ENCODE measurements at places on chromosomes 5 and 9.

- DNase-seq, result no peak
These were observed 142.4 kb upstream of the GRAMD2B start for GRCh38 chr5:126280846-126281245.

DNA sequence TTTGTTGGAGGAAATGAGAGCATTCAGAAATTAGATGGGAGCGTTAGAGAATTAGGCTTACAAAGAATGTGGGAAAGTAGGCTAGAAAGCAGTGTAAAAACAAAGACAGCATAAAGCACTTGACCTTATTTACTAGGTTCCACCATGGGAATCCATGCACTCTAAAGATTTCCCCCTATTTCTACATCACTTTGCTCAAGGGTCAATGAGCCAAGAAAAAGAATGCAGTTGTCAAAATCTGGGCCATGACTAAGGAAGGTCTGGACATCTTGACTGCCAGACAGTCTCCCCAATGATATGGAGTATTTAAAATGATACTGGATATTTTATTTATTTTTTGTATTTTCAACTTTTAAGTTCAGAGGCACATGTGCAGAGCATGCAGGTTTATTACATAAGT is 3.4 kb downstream of the TLR4 start:
- DNase-seq, result no peak

DNA sequence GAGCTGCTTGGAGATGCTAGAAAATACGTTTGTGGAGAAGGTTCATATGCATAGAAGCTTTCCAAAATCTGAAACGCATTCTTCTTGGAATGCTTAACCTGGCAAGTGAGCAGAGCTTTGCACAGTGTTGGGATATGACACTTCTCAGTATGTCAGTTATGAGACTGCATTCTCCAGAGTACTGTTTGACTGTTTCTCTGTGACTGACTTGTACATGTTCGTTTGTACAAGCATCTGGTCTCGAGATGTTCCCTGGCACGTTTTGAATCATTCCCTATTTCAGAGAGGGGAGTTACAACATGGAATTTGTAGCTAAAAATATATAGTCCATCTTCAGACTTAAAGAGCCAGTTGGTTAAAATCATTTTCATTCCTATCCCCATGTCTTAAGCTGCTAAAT is 272.4 kb downstream of the ARRDC3 start:
- no peak for DNase-seq

DNA sequence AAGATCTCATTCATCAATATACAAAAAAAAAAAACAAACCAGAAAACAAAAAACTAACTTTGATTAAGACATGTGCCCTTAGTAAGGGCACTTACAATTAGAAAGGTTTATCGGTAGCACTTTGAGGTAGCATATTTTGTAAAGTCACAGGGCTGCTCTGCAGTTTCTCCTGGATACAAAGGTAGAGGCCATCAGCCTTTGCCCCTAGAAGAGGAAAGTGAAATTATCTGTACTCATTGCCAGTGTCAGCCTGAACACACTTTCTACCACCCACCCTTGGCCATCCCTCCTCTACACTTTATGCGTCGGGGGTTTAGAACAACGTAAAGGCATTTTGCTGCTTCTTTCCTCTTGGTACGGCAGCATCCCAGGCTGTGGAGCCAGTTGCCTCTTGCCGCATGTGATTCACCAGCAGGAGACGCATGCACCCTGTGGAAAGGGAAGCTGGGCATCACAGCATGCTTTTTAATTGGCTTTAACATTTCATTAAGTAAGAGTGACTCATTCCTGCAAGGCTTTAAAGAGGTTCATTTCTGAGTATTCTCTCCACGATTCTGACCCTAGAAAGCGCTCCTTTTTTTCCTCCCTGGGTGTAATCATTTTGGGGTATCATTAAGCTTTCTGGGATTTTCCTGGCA is 84.6 kb downstream of the CEMIP2 start:
- DNase-seq, result no peak

DNA sequence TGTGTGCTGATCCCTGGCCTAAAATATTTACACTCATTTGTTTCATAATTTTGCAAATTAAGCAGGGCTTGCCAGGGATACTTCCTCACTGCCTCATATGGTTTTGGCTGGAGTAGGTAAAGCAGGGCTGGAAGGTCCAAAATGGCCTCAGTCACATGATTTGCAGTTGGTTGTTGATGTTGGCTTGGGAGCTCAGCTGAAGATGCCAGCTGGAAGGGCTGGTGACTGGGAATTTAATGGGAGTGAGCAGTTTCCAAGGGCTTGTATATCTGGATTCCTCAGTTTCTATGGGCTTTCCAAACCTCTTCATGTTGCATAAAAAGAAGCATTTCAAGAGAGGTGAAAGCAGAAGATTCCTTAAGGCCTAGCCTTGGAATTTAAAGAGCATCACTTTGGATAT is 729.3 kb downstream of the CDH18 start:
- DNase-seq, result no peak

GRCh38 chr5:4294878-4295277 is 699.2 kb downstream of the IRX1 start:
- no peak for DNase-seq

GRCh38 chr9:112174965-112175795 is at the start of gene SUSD1:
SUSD1 (minus strand) TSS chr9:112175297; CDS start chr9:112175235, 62 bp downstream.
- peak; percentile 43 for DNase-seq

DNA sequence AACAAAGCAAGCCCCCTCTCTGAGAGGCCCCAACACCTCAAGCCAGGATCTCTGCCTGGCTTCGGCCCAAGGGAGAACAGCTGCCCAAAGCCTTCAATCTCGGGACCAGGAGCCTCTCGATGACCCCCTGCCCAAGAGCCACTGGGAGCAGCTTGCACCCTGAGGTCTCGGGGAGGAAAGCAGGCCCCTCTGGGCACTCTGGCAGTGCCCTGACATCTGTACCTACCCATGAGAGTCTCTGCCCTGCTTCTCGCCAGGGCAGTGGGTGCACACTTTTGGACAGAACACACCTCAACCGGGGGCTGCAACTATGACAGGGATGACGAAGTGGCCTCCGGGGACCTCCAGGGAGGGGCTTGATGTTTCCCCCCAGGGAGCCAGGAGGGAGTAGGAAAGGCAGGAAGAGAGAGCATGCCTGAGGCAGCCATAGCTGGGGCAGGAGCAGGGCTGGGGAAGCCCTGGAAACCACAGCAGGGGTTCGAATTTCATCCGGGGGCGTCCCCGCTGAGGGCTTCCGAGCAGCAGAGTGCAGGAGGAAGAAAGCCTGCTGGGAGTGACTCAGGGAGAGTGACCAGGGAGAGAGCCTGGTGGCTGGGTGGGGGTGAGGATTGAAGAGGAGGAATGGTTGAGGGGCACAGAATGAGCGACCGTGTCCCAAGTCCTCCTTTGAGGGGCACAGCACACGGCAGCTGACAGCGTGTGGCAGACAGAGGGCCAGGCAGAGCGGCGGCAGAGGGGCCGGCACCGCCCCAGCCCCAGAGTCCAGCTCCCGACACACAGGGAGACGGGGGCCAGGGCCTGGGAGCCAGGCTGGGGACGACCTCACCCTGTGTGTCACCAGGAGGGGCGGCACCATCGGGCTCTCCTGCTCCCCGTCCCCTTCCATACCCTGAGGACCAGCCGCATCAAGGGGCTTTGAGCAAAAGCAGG is 1.8 kb downstream of the LPCAT1 start:
- DNase-seq, result no peak

DNA sequence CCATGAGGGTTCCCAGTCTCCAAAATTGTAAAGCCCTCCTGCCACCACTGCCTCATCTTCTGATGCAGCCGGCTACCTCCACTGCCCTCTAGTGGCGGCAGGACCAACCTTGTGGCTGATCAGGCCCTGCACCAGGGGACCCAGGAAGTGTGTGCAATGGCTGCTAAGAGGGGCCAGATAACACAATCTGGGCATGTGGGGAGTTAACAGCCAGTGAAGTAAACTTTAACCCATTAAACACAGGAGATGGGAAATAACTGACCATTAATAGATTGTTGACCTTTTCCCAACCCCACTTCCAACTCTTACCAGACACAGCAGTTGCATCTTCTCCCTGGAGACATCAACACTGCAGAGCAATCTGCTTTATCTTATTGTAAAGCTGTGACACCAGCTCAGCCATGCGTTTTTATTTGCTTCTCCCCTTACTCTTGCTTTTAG is 63.3 kb downstream of the FREM1 start:
- peak; percentile 39 for DNase-seq

- DNase-seq, result no peak
These were observed 87.4 kb downstream of the ERCC6L2 start for GRCh38 chr9:95962936-95963335.

- DNase-seq, result no peak
These were observed 51.1 kb downstream of the MAST4 start for GRCh38 chr5:66647146-66647856.

- DNase-seq, result no peak
These were observed 36.7 kb downstream of the CDK7 start for GRCh38 chr5:69271376-69271775.

GRCh38 chr9:129576546-129577543 is 44.1 kb downstream of the C9orf50 start:
- DNase-seq, result no peak

- no peak for DNase-seq
These were observed 468.7 kb downstream of the TLE4 start for GRCh38 chr9:80040457-80040856.

GRCh38 chr5:65749221-65749844 is 27.3 kb downstream of the NLN start:
- DNase-seq, result no peak

DNA sequence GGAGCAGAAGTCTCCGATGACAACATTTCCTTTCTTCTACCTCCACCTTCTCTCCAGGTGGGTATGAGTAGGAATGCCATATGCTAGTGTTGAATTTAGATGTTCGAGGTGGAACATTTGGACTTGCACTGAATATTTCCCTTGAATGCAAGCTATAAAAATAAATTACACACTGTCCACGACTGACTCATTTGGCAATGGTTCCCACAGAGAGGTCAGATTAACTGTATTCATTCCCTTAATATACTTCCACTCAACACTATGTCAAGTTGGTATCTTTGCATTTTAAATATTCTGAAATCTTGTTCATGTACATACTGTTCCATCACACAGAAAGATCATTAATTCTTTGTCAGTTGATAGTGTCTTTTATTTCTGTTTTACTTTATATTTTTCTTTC is 222.6 kb upstream of the PIK3R1 start:
- DNase-seq, result no peak

GRCh38 chr9:4131946-4132345 is 167.9 kb downstream of the GLIS3 start:
- no peak for DNase-seq

GRCh38 chr9:34163434-34163833 is 15.4 kb upstream of the UBAP1 start:
- DNase-seq, result no peak

DNA sequence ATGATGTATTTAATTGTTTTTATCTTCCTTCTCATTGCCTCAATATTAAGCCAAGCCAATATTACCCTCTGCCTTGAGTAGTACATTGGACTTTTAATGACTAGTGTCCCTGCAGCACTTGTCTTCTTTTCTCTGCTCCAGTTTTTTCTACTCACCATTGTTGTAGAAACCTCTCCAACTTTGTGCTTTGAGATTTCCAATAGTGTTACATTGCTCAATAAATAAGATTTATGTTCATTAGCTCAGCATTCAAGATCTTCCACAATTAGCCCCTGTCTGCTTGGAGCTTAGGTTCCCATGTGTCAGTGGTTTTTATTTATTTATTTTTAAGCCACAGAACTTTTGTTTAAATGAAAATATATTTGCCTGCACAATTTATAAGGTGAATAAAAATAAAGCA is 145.3 kb downstream of the ADGRV1 start:
- DNase-seq, result no peak

DNA sequence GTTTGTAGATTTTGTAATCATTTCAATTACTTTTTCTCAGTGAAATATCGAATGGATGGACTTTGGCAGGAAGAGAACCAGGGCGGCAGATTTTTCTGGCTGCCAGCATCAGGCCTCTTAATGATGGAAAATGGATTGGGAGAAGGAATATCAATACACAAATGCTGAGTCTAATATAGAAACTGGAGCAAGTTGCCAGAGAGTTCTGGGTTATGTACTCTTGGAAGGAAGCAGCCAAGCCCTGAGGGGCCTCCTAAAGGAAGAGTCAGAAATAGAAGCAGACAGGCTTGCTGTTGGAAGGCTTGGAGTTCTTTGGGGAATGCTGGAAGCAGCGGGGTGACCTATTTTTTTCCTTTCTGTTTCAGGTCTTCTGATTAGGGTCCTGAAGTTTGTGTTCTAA is 428.6 kb downstream of the DMAC1 start:
- DNase-seq, result no peak

GRCh38 chr9:121997791-121998190 is 95.3 kb downstream of the TTLL11 start:
- DNase-seq, result no peak

- DNase-seq, result no peak
These were observed 1.1 kb downstream of the FUT7 start for GRCh38 chr9:137030538-137031527.

- DNase-seq, result no peak
These were observed 2074.9 kb upstream of the C9orf72 start for GRCh38 chr9:29648132-29648531.

GRCh38 chr9:22031655-22032411 is 22.7 kb upstream of the CDKN2B start:
- DNase-seq, result no peak

DNA sequence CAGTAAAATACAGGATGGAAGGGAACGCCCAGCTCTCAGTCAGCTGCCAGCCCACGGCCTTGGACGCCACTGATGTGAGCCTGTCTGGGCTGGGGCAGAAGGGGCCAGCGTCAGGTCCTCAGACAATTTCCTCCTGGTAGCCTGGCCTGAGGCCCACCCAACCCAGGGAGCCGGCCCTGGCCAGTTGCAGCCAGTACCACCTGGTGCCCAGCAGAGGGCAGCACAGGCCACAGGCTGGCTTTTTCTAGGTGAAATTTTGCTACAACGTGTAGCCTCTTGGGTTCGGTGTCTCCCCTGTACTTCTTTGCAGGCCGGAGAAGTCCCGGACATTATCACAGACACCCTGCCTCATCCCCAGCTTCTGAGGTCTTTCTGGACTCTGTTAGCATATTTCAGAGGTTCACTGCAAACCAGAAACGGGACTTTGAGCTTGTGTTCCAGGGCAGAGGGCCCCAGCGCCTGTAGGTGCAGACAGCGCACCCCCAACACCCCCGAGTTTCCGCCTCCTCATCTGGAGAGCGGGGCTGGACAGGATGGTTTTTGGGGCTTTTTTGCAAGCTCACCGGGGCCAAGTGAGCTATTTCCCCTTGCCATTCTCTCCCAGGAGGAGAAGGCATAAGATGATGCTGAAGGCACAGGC is 45.9 kb upstream of the KCNMB1 start:
- DNase-seq, result peak; percentile 10

DNA sequence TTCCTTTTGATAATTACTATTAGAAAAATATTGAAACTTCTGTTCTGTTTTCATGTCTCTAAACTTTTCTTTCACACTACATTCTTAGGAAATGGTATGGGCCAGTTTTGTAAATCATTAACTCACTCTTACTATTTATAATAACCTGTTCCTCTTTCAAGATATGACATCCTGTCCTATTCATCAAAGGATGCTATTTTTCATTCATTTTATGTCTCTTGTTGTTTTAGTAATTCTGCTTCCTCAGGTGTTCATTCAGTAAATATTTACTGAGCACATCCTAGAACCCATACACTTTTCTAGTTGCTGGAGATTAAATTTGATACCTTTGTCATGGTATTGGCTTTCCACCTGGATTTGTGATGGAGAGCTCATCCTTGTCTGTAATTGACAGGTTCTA is 58.0 kb downstream of the GDA start:
- no peak for DNase-seq

- no peak for DNase-seq
These were observed 72.9 kb downstream of the EFNA5 start for GRCh38 chr5:107597803-107598202.

Data from NCI-H1092 (cell line).